NCI-H1436 (cell line): ENCODE measurements at places on chromosomes 7 and 10.

GRCh38 chr10:60031664-60032063 lies 125.3 kb upstream of the CCDC6 start:
- DNase-seq: no peak

DNA sequence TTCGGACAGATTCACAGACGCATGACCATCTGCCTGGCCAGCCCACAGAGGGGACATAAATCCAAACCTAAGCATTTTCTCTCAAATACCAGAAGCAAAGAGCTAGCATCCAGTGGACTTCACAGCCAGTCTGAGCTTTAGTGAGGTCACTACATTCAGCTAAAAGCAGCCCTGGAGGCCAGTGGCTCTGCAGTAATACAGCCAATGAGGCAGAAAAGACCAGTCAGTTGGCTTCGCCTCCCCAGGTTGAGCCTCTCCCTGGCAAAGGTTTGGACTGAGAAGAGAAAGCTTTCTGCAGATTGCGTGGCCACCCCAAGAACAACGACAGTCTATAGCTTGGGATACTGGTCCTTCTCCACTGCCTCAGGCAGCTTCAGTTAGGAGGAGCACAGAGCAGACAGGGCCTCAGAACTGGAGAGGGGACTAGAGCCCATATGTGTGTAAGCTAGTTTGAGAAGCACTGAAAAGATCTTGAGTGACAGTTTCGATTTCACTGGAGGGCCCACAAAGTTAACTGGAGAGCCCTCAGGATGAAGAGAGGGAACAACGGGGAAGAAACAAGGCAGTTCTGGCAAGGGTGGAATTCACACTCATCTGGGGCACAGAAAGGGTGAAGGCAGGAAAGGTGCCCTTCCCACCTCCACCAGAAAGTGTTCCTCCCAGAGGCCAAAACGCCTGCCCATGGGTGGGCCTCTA lies 3.8 kb downstream of the WDR91 start:
- no peak for DNase-seq

DNA sequence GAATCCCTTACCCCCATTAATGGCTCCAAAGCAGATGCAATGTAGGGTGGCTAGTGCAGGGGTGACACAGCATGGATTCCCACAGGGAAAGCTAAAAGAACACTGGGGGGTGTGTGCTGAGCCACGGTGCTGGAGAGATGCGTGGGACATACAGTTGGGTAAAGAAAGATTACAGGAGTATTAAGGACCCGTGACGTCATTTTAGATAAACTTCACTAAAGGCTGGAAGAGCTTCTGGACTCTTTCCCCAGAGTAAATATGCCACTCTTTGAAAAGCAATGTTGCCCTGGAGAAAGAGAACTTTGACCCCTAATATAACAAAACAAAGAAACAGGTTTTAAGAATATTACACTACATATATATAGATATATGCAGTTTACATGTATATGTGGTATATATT lies 481.5 kb upstream of the VSTM2A start:
- DNase-seq: no peak

GRCh38 chr7:7695111-7695817 lies 23.1 kb downstream of the RPA3 start:
- DNase-seq: no peak

DNA sequence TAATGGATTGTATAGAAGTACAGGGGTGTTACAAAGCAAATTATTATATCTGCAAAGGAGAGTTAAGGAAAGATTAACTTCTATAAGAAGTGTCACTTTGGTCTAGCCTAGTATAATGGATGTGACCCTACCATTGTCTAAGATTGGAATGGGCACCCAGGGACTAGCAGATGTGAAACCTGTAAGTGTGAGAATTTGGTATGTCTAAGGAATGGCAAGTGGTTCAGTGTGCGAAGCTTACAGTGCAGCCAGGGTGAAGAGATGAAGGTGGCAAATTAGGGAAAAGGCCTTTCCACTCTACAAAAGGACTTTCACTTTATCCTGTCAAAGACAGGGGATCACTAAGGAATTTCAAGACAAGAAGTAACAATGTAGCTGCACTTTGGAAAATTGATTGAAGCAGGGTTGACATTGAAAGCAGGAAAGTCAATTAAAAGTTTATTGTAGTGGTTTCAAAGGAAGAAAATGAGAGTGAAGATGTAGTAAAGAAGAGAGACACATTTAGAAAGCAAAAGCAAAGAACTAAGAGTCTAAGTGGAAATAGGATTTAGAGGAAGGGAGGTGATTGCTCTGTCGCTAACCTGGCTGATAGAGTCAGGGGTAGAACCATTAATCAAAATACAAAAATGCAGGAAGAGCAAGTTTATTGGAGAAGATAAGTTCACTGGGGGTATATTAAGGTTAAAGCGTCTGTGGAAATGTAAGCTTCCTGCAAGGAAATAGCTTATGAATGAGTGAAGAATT lies 47.4 kb downstream of the KCND2 start:
- DNase-seq: no peak

DNA sequence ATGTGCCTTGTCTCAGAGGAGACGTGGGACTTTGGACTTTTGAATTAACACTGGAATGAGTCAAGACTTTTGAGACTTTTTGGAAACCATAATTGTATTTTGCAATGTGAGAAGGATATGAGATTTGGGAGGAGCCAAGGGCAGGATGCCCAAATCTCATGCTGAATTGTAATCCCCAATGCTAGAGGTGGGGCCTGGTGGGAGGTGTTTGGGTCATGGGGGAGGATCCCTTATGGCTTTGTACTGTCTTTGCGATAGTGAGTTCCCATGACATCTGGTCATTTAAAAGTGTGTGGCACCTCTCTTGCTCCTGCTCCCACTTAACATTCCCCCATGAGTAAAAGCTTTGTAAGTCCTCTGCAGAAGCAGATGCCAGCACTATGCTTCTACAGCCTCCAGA lies 39.2 kb downstream of the DNAJC9 start:
- DNase-seq: no peak

- no peak for DNase-seq
Measured at GRCh38 chr10:129937351-129937751, 26.7 kb downstream of the EBF3 start.

DNA sequence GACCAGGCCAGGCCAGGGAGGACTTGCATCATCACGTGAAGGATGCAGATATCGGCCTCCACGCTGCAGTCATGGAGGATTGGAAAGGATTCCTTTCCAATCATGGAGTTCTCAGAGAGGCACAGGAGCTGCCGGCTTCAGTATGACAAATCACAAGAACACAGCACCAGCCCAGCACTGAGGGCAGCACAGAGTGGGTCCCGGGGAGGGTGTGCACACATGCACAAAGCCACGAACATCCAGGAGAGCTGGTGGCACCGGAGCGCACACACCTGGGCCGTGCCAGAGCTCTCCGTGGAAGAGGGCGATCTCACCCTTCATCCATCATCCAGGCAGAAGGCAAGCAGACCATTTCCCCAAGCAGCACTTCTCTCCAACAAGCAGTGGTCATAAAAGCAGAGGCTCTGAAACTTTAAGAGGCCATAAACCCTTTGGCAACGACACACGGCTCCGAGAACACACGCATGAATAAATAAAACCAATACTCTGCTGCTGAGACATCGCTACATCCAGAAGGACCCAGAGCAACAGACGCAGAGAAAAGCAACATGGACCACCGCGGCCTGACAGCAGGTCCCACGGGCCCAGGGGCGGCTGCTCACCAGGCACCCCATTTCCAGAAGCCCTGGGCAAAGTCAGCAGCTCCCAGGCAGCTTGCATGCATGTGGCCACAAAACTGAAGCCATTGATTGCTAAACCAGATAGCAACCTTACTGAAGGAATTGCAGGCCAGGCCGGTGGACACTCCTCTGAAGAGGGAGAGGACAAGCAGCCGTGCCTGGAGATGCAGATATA lies 180.8 kb downstream of the USP6NL start:
- no peak for DNase-seq

DNA sequence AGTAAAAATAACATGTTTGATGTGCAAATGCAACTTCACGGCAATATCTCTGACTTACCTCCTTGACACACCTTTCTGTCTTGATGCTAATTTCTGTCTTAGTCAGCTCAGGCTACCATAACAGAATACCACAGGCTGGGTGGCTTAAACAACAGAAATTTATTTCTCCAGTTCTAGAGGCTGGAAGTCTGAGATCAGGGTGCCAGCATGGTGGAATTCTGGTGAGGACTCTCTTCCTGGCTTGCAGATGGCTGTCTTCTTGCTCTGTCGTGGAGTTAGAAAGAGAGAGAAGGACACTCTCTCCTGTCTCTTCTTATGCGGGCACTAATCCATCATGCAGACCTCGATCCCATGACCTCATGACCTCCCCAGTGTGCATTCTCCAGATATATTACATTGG lies 134.9 kb downstream of the VTI1A start:
- DNase-seq: no peak
